CD8-positive, alpha-beta memory T cell (primary cell): ENCODE measurements at places on chromosomes 3 and 15.
A peak's percentile ranks its signal among the peaks of the same experiment; 100 is the strongest.

GRCh38 chr3:42653560-42654330, at the start of gene ZBTB47:
Gene ZBTB47 (plus strand): TSS chr3:42653697. CDS start chr3:42658356, 4,659 bp downstream.
- H3K27me3 ChIP-seq = no peaks in the 10 kb centered on the region
- H3K36me3 ChIP-seq = no peaks in the 10 kb centered on the region
- no peak for DNase-seq

GRCh38 chr15:78110916-78111475, 18.6 kb downstream of the SH2D7 start:
- H3K27ac ChIP-seq = no peak overlapping the region
- no peaks in the 10 kb centered on the region for H3K36me3 ChIP-seq
- DNase-seq = peak; percentile 30
- H3K4me3 ChIP-seq = no peak overlapping the region

DNA sequence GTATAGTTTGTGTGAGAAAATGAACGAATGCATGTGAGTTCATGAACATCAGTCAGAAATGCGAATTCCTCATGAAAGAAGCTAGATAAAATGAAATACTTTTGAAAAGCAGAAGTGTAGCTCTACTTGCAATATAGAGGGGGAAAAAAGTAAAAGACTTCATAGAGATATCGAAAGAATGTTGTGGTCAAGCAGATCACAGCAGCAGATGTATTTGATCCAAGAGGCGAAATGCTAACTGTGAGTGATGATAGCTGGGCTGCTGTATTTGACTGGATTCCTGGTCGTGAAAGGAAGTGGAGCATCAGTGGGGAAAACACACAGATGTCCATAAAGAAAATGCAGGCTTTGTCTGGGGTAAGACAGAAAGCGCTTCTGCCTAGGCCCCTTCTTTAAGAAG, 112.4 kb downstream of the ADAMTSL3 start:
- no peak overlapping the region for H3K27ac ChIP-seq
- H3K4me3 ChIP-seq = no peak overlapping the region
- no peaks in the 10 kb centered on the region for H3K36me3 ChIP-seq
- H3K27me3 ChIP-seq = no peaks in the 10 kb centered on the region
- H3K4me1 ChIP-seq = no peaks in the 10 kb centered on the region

GRCh38 chr15:92839696-92840095, 60.4 kb upstream of the CHD2 start:
- no peaks in the 10 kb centered on the region for H3K36me3 ChIP-seq
- H3K27ac ChIP-seq = no peak overlapping the region
- no peak for DNase-seq
- H3K4me3 ChIP-seq = peak overlapping the region; percentile 31

GRCh38 chr3:43855674-43856299, 165.0 kb downstream of the ABHD5 start:
- H3K27ac ChIP-seq = no peak overlapping the region
- no peaks in the 10 kb centered on the region for H3K4me1 ChIP-seq
- H3K4me3 ChIP-seq = no peak overlapping the region
- no peak for DNase-seq

DNA sequence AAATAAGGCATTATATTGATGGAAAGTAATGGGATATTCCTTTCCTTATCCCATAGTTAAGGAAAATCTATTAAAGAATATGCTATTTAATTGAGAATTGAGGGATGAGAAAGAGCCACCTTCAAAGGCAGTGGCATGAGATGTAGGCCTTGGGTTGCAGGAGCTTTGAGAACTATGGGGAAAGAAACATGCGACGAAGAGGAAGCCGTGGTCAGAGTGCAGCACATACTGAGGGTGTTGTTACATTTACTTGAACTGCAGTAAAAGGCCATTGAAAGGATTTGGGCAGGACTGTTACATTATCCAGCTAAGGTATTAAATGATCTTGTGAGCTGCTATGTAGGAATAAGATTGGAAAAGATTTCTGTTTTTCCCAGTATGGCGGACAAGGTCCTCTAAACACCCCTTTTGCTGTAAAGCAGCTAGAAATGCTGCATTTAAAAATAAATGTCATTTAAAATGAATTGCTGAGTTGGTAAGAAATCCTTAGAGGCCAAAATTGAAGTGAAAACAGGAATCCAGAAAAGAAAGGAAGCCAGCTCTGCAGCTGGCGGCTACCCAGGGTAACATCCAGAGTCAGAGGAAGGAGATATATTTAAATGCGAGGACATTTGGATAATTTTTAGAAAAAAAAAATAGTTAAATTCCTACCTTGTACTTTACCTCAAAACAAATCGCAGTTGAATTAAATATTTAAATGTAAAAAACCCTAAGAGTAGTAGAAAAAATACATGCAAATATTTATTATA, 61.7 kb downstream of the IL1RAP start:
- H3K27me3 ChIP-seq = no peaks in the 10 kb centered on the region
- no peak for DNase-seq
- H3K27ac ChIP-seq = no peak overlapping the region
- H3K4me1 ChIP-seq = no peaks in the 10 kb centered on the region

GRCh38 chr15:23793191-23793680, 106.1 kb upstream of the NDN start:
- H3K36me3 ChIP-seq = no peaks in the 10 kb centered on the region
- H3K4me1 ChIP-seq = no peaks in the 10 kb centered on the region
- H3K27me3 ChIP-seq = no peaks in the 10 kb centered on the region
- H3K27ac ChIP-seq = no peak overlapping the region
- DNase-seq = no peak

DNA sequence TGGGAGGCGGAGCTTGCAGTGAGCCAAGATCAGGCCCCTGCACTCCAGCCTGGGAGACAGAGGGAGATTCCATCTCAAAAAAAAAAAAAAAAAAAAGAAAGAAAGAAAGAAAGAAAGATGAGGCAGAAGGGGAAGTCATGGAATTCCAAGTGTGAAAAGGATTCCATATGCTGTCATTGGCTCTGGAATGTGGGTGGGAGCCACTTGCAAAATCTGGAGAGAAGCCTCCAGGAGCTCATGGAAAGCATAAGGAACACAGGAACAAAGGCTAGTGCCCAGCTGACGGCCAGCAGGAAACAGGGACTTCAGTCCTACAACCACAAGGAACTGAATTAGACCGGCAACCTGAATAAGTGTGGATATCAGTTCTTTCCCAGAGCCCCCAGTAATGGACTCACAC, 12.5 kb upstream of the TRAK1 start:
- DNase-seq = no peak
- H3K27me3 ChIP-seq = no peaks in the 10 kb centered on the region
- H3K4me1 ChIP-seq = peaks cover 24% of the 10 kb centered on the region
- no peak overlapping the region for H3K27ac ChIP-seq
- H3K36me3 ChIP-seq = no peaks in the 10 kb centered on the region

DNA sequence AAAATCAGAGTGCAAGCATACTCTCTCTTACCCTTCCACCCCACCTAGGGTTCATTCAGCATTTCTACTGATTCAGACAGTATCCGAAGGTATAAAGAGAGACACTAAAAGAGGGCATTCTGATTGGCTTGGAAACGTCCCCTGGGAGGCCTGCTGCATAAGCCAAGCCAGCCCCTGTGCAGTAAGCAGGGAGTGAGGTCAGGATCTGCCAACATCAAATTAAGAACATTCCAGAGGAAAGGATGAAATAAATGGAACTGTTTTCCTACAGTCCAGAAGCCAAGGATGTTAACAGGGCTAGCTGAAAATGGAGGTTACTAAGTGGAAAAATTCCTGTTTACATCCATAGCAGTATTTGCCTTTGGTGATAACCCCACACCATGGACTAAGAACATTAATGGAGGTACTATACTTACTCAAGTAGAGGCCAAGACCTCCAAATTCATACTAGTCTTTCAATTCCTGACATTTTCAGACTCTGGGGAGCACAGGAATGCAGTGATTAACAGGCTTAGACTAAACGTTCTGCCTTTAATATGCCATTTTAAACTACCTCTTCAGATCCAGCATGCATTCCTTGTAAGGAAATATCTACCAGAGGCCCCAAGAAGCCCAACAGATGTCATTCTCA, 34.5 kb downstream of the NPTN start:
- no peaks in the 10 kb centered on the region for H3K27me3 ChIP-seq
- no peaks in the 10 kb centered on the region for H3K36me3 ChIP-seq
- peaks cover 22% of the 10 kb centered on the region for H3K4me1 ChIP-seq
- no peak overlapping the region for H3K27ac ChIP-seq
- no peak for DNase-seq

DNA sequence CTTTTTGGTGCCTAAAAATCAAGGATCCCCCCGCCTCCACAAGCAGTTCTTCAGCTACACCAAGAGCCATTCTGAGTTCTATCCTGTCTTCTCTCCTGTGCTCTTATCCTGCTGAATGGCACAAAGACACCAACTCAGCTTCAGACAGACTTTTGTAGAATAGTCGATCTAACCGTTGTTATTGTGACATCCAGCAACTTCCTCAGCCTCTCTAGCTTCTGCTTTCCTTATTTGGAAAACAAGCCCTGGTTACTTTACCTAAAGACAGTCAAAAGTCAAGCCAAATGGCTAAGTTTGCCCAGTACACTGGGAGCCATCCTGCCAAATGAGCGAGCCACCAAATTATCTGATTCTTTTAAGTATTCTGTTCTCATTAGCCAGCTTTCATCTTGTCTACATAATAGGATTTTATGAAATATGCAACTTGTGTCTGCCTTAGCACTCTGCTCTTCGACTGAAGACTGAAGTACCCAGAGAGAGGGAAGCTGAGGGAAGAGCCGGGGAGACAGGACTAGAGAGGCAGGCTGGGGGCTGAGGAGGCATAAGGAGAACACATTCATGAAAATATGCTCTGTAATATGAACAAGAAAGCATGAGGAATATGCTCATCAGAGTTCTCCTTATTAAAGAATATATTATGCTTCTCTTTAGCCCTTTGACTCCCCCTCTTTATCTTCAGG, 35.1 kb downstream of the LYZL4 start:
- no peaks in the 10 kb centered on the region for H3K27me3 ChIP-seq
- no peaks in the 10 kb centered on the region for H3K4me1 ChIP-seq
- H3K27ac ChIP-seq = no peak overlapping the region
- no peaks in the 10 kb centered on the region for H3K36me3 ChIP-seq

- no peak overlapping the region for H3K4me3 ChIP-seq
- DNase-seq = no peak
These were observed 74.3 kb downstream of the B3GNT5 start for GRCh38 chr3:183327343-183327742.
